ENCODE measurements at places on chromosomes 2 and 18.

- DNase-seq: no peak
These were observed 77.1 kb upstream of the GALNT5 start for GRCh38 chr2:157180359-157180758.

DNA sequence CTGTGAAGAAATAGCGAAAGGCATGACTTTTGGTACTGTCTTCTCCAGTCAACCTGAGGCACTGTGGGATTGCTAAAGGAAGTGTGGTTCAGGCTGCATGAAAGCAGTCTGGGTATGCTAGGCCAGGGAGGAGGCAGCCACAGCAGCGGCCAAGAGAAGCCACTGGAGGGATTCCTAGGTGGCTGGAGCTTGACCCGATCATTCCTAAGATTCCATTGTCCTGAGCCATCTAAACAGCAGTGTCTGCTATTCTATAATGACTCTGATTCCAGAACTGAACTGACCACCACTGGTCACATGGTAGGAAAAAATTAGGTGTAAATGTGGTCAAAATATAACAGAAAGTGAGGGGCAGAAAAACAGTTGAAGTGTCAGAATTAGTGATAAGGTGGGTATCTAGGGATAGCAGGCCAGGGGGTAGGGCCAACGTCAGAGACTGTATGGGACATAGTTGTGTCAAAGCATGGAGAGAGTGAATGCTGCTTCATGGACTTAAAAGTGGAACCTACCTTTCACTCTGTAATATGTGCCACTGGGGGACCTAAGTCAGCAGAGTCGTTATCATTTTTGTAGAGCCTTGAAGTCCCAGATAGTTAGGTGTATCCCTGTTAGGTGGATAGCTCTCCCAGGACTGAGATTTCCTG is 204.6 kb downstream of the CTNNA2 start:
- DNase-seq: peak; percentile 97

- no peak for DNase-seq
These were observed 19.6 kb upstream of the KCNJ13 start for GRCh38 chr2:232795920-232796319.

DNA sequence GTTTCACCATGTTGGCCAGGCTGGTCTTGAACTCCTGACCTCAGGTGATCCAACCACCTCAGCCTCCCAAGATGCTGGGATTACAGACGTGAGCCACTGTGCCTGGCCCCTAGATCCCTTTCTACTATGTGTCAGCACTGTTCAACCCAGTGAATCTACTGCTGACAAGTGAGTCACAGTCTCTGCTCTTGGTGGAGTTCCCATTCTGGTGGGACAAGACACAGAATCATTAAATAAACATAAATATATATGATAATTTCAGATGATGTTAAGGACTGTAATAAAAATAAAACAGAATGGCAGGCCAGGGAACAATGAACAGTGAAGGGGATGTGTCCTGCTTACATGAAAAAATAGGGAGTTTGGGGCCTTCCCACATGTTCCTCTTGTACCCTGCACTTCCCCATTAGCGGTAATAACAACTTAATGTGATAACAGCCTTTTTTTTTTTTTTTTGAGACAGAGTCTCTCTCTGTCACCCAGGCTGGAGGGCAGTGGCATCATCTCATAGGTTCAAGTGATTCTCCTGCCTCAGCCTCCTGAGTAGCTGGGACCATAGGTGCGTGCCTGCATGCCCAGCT is 112.2 kb downstream of the CPO start:
- peak; percentile 45 for DNase-seq

DNA sequence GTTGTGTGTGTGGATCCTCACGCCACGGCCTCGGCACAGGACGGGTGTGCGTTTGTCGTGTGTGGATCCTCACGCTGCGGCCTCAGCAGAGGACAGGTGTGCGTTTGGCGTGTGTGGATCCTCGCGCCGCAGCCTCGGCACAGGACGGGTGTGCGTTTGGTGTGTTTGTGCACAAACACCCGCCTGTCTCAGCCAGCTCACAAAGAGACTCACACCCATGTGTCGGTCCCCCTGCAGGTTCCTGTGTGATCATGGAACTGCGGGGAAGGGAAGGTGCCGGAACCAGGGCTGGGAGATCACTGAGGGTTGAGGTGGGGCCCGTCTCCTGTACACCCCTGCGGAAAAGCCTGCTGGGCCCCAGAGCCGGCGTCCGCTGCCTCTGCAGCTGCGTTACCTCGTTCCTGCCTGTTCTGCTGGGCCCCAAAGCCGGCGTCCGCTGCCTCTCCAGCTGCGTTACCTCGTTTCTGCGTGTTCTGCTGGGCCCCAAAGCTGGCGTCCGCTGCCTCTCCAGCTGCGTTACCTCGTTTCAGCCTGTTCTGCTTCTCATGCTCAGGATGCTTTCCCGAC is 53.6 kb downstream of the CTDP1 start:
- no peak for DNase-seq

DNA sequence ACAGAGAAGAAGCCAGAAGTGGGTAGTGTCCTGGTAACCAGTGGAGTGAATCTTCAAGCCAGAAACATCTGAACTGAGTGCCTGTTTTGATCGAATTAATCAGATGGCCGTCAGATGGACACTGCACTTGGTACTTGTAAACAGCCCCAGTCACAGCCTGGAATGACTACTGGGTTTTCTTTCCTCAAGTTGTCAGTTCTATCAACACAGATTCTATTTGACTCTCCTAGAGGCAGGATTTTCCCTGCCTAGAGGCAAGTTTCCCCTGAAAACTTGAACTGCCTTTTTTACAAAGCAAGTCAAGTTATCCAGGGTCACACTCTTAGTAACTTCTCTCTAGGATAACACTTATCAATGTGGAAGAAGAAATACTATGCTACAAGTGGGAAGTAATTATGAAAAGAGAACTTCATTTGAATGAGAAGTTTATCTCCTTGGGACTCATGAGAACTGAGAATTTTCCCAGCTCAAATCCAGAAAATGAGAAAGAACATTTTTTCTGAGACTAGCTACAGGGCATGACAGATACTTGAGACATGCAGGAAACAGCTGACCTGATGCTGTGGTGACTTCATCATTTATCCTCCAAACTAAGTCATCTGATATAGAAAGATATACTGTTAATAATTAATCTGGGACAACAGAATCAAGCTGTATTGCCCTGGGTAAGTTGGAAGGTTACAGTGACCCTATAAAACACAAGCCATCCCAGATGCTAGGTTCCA is 36.0 kb downstream of the SULT1C2 start:
- peak; percentile 70 for DNase-seq

- no peak for DNase-seq
These were observed 232.3 kb downstream of the DYM start for GRCh38 chr18:49228187-49228586.

Measured in EL (cell line).